ENCODE measurements at places on chromosomes 2 and 18. TPM values are rescaled to one million over a fixed set of nuclear protein-coding genes. Genes with fewer than 3 reads are reported as not detected.

- no peak for DNase-seq
These were observed 66.1 kb downstream of the ACVR1 start for GRCh38 chr2:157810037-157810436.

DNA sequence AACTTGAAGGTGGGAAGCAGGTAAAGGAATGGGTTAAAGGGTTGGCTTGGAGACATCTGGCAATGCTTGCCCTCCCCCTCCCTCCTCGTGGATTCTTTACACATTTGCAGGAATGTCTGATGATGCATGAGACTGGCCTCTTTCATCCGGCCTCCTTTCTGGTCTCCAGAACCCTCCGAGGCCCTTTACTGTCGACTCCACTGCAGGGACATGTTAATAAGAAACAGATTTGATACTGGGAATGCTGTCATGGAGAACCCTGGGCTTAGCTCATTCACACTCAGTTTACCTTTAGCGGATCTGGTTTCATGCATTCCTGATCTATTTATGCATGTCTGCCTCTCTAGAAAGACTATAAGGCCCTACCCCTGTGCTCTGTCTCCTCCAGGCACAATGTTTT, 238.7 kb downstream of the TGIF1 start:
- DNase-seq: no peak

- no peak for DNase-seq
These were observed 846 bp upstream of the FKBP7 start for GRCh38 chr2:178479275-178479616.

- no peak for DNase-seq
These were observed 15.9 kb downstream of the GLS start for GRCh38 chr2:190896477-190896876.

DNA sequence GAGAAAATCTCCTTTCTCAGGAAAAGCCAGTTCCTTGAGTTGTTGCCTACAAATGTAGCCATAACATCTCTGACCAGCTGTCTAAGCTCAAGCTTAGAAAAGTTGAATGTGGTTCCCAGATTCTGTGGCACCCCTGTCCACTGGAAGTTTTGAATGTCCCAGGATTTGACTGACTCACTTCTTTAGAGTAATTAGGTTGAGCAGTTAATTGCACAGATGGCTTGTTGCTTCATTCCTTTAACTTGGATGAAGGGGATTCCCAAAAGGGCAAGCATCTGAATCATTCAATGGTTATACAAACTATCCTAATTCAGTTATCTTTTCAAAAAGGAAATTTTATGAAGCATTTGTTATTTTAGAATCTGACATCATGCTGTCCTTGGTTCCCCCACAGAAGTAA, 374.7 kb downstream of the LNPK start:
- DNase-seq: no peak

The EML6 gene
- total RNA-seq: 0.20 TPM

The UGT1A10 gene
- total RNA-seq: not detected

The EVA1A gene
- total RNA-seq: 43.5 TPM
